G401 (cell line): ENCODE measurements at places on chromosomes 5 and 9. TPM values are rescaled to one million over a fixed set of nuclear protein-coding genes. Genes with fewer than 3 reads are reported as not detected.

- no peak for DNase-seq
Observed at GRCh38 chr9:90325913-90326653, 316.5 kb downstream of the DIRAS2 start.

The IFNA17 gene
- not detected in 2 replicates for total RNA-seq

DNA sequence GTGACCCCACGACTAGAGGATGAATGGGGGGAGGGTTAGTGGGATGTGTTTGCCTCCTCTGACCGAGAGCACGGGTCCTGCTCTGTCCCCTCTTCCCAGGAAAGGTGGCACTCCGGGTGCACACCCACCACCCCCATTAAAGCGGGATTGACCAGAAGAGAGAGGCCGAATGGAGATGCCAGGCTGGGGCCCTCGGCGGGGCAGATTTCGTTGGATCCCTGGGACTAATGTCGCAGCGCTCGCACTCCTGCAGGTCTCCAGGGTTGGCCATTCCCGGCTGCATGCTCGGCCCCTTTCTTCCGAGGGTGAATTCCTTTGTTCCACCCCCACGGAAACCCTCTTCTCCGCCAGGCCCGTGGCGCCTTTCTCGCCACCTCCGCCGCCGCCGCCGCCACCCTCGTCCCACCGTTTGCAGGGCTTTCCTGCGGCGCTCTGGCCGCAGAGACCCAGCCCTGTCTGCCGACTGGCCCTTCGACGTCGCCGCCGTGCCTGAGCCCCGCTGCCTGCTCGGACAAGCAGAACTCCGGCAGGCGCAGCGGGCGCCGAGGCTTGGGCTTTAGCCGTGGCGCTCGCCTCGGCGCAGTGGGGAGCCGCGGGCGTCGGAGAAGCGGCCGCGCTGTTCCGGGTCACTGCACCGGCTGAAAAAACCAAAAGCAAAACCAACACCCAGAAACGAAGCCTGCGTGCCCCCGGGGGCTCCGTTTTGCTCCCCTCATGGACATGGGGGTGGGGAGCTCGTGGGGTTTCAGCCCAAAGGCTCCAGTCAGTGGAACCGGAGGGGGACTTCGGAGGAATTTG is 11.8 kb downstream of the LMX1B start:
- DNase-seq = no peak

DNA sequence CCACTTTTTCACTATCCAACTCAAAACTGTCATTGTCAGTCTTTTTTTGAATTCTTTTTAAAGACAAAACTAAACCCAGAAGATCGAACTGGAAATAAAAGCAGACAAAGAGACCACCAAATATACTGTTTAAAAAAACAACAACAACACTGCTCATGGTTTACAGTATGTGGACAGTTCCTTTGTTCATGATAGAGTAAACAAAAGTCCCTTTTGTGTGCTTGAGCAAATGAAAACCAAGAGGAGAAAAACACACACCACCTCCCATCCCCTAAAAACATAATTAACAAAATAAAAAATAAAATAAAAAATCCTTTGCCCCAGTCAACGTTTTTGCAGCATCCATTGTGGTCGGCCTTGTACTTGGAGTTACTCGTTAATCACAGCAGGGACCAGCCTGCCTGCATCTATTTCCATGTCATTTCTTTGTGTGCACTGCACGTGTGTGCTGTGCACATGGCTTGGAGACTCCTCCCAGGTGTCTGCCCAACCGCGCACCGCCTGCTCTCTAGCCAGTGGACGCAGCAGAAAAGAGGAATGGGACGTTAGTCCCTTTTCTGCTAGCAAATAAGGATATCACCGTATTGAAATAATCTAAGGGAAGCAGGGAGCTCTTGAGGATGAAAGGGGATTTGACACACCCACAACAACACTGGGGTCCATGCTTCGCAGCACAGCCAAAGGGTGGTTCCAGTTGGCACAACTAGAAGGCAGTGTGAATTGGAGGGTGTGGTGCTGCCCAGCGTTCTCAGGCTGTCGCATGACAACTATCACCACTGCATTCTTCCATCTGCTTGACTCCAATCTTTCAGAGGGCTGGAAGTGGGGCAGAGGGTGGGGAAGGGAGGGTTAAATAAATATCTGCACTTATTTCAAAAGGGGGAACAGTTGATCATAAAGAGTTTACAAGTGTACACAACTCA is 130.0 kb downstream of the SEMA6A start:
- no peak for DNase-seq

DNA sequence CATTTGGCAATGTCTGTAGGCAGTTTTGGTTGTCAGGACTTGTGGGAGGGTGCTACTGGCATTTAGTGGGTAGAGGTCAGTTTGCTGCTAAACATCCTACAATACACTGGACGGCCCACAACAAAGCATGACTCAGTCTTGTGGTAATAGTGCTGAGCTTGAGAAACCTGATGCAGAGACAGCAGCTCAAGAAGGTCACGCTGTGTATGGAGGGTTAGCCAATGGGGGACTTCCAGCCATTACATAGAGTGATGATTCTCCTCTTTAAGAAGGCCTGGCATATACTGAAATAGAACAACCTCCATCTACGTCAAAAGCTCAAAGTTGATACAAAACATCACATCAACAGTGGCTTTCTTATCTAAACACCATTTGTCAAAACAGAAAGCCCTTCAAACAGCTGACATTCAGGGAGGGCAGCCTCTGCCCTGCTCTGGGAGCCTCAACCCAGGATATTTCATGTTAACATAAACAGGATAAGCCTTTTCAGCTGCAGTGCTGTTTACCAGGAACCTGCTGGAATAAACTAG is 143.0 kb downstream of the GPBP1 start:
- DNase-seq = no peak

DNA sequence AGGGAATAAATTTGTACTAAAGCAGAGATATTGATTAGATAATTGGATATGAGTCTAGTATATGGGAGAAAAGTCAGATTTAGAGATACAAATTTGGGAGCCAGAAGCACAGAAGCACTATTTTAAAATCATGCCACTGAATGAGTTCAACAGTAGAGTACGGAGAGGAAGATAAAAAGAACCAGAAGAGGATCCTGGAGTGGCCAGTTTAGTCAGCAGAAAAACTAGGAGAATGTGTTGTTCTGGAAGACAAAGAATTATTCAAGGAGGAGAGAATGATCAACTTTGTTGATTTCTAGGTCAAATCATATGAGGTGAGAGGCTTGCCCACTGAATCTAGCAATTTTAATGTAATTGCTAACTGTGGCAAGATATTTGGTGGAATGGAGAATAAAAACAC is 67.0 kb downstream of the NIPBL start:
- no peak for DNase-seq

DNA sequence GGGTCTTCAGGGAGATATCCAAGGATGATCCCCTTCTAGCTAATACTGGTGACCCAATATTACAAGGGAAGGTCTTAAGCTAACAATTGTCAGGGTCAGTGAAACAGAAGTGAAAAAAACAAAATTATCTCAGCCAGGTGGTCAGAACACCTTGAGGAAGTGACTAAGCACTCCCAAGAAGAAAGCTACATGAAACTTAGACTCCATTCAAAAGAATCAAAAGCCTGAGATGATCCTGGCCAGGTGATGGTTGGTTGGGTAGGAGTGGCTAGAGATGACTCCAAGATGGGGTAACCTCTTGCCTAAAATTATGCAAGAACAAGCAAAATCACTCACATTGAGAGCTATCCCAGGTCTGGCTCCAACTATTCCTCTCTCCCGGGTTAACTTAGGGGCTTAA is 5.4 kb downstream of the VCP start:
- DNase-seq = no peak

The ITK gene
- total RNA-seq = not detected in 2 replicates

- DNase-seq = no peak
Observed at GRCh38 chr9:121559183-121559582, 59.5 kb upstream of the GGTA1 start.

- DNase-seq = no peak
Observed at GRCh38 chr5:79568632-79569190, 43.5 kb upstream of the TENT2 start.

GRCh38 chr5:1540166-1540565 is 16.4 kb upstream of the LPCAT1 start:
- DNase-seq = no peak
